ENCODE measurements at places on chromosomes 6 and 20.

- H3K36me3 ChIP-seq: no peaks in the 10 kb centered on the region
- no peak for DNase-seq
- H3K4me1 ChIP-seq: no peaks in the 10 kb centered on the region
- H3K27ac ChIP-seq: no peak overlapping the region
Observed at GRCh38 chr6:151172751-151173150, 67.0 kb upstream of the AKAP12 start.

GRCh38 chr6:30151580-30151979 lies 9.4 kb downstream of the TRIM10 start:
- no peaks in the 10 kb centered on the region for H3K27me3 ChIP-seq
- no peak for DNase-seq
- no peaks in the 10 kb centered on the region for H3K4me1 ChIP-seq
- H3K36me3 ChIP-seq: no peaks in the 10 kb centered on the region
- H3K4me3 ChIP-seq: no peak overlapping the region

GRCh38 chr20:33345342-33345741 lies 56.0 kb downstream of the CDK5RAP1 start:
- no peaks in the 10 kb centered on the region for H3K27me3 ChIP-seq
- no peak overlapping the region for H3K27ac ChIP-seq
- H3K4me3 ChIP-seq: no peak overlapping the region
- peaks cover 5% of the 10 kb centered on the region for H3K36me3 ChIP-seq
- no peaks in the 10 kb centered on the region for H3K4me1 ChIP-seq
- no peak for DNase-seq

- peaks cover 7% of the 10 kb centered on the region for H3K4me1 ChIP-seq
- no peak overlapping the region for H3K4me3 ChIP-seq
- no peaks in the 10 kb centered on the region for H3K27me3 ChIP-seq
- H3K36me3 ChIP-seq: no peaks in the 10 kb centered on the region
- H3K27ac ChIP-seq: no peak overlapping the region
Observed at GRCh38 chr6:107418118-107418517, 41.2 kb downstream of the PDSS2 start.

DNA sequence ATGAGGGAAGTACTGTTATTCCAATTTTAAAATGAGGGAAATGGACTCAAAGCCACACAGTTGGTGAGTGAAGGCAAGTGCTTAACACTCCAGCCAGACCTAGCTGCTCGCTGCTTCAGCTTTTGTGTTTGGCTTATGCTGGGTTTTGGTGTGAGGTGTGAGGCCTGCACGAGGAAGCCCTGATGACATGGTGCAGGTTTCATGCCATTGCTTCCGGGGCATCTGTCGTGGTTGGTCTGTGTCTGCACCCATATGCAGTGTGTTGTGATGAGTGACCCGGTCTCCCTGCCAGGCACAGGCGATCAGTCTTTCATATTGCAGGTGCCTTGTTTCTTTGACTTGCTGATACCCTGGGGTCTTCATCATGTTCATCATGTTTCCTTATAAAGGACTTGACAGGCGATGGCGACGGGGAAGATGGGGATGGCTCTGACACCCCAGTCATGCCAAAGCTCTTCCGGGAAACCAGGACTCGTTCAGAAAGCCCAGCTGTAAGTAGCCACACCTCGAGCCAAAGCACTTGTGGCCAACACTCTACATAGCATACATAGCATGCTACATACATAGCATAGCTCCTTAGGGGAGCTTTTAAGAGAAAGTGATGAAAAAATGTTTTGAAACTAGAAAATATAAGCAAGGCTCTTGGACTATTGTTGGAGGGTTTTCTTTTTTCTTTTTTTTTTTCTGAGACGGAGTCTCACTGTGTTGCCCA lies 22.3 kb downstream of the DNMT3B start:
- no peak overlapping the region for H3K27ac ChIP-seq
- peaks cover 3% of the 10 kb centered on the region for H3K36me3 ChIP-seq
- DNase-seq: no peak
- H3K4me3 ChIP-seq: no peak overlapping the region
- no peaks in the 10 kb centered on the region for H3K27me3 ChIP-seq

- H3K4me3 ChIP-seq: no peak overlapping the region
- H3K4me1 ChIP-seq: no peaks in the 10 kb centered on the region
- no peak overlapping the region for H3K27ac ChIP-seq
- no peaks in the 10 kb centered on the region for H3K27me3 ChIP-seq
- DNase-seq: no peak
Observed at GRCh38 chr6:7224731-7225130, 88.3 kb downstream of the SSR1 start.

GRCh38 chr6:138371720-138372119 lies 6.0 kb upstream of the SMIM28 start:
- DNase-seq: no peak
- no peaks in the 10 kb centered on the region for H3K36me3 ChIP-seq
- H3K4me1 ChIP-seq: no peaks in the 10 kb centered on the region
- no peaks in the 10 kb centered on the region for H3K27me3 ChIP-seq

DNA sequence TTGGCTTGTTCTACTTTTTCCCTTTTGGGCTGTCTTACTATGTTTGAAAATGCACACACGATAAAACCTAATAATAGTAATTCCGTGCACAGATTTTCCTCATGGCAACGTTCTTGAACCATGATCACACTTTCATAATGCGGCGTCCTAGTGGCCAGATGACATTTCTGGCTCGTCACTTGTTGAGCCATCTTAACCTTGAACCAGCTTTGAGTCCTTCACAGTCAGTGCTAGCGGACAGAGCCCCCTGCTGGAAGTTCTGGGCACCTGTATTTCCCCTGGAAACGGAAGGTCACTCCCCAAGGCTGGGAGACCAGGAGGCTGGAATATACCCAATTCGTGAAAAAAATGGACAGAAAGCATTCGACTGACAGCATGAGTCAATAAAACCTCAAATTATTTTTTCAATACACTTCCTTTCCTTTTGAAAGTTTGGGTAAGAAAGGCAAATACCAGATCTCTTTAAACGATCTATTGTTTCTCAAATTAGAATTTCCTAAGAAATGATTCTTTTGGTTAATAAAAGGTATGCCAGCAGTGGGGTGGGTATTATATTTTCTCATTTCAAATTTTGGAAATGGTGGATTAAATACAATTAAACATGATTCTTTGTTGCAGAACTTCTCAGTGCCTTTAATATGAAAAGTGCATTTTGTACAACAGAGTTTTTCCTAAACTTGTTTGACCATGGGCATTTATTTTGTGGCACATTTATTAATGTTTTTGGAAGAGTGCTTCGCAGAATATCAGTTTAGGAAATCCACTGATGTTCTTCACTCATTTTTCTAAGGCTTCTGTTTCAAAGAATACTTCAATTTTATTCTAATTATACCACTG lies 542.3 kb downstream of the QKI start:
- peak; percentile 84 for DNase-seq
- H3K4me1 ChIP-seq: no peaks in the 10 kb centered on the region
- no peaks in the 10 kb centered on the region for H3K36me3 ChIP-seq

All from ascending aorta (tissue), 2 donors.